ENCODE measurements at places on chromosomes 1 and 21.

GRCh38 chr1:34786521-34787325 is 5.7 kb downstream of the GJB3 start:
- DNase-seq: peak; percentile 59

DNA sequence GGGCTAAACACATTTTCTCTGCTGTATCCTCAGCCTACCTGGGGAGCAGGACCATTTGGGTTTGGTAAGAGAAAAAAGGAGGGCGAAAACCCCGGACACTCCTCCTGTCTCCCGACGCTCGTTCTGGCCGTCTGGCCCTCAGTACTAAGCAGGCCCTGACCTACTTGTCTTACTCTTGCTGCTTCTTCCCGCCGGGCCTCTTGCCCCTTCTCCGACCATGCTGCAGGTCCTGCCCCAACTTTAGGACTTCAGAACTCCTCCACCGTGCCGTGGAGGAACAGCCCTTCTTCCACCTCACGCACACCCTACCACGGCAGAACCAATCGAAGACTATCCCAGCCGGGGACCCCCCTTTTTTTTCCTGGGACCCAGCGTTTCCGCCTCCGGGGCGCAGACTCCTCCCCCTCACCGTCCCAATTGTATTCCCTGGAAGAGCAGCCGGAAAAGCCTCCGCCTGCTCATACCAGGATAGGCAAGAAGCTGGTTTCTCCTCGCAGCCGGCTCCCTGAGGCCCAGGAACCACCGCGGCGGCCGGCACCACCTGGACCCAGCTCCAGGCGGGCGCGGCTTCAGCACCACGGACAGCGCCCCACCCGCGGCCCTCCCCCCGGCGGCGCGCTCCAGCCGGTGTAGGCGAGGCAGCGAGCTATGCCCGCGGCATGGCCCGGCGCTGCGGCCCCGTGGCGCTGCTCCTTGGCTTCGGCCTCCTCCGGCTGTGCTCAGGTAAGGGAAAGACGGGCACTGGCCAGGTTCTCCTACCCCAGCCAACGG is at the start of gene CHRNB2:
TSS of gene CHRNB2 (plus strand) at position 393 of the 771 bp plus-strand sequence. CDS start at position 660, 267 bp downstream.
- peak; percentile 14 for DNase-seq

DNA sequence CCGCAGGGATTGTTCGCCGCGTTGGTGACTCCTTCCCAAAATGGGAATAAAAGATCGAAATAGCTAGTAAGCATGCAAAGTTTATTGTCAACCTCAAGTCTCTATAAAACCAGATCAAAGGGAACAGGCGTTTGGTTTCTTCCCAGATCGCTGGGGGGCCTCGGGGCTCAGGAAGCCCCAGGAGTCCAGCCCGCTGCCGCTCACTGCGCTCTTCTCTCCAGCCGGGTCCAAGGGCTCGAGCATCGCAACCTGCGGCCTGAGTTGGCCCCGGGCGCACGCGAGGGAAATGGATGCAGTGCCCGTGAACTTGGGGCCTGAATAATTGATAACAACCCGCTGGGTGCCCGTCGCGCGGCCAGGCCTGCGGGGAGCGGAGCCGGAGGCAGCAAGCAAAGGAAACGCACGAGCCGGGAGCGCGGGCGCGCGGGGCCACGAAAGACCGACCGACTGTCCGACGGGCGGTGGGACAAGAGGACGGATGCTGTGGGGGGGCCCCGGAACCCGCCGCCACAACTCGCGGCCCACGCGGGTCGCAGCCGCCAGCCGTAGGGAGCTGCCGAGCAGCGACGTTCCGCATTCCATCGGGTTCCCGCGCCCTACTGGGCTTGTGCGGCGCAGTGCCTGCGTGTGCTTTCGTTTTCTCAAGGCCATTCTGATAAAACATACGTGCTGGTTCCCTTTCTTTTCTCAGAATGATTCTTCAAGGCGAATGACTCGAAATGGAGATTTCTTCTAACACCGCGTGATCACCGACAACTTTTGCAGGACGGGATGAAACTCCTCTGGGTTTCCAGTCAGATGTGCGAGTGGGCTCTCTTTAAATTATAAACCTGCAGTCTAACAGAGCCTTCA is 14.0 kb upstream of the ALX3 start:
- no peak for DNase-seq

GRCh38 chr1:44071461-44071860 is 40.2 kb upstream of the SLC6A9 start:
- DNase-seq: no peak

DNA sequence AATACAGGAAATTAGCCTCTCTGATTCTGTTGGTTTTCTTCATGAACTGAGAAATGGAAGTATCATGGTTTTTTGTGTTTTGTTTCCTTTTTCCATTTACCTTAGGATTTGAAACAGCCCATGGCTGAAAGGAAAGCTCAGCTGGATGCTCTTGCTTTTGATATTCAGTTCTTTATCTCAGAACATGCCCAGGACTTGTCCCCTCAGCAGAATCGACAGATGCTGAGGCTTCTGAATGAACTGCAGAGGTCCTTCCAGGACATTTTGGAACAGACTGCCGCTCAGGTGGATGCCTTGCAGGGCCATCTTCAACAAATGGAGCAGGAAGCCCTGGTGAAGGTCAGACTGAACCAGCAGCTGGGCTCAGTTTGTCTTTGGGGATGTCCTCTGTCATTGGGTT is 142.4 kb downstream of the MACF1 start:
- DNase-seq: no peak

DNA sequence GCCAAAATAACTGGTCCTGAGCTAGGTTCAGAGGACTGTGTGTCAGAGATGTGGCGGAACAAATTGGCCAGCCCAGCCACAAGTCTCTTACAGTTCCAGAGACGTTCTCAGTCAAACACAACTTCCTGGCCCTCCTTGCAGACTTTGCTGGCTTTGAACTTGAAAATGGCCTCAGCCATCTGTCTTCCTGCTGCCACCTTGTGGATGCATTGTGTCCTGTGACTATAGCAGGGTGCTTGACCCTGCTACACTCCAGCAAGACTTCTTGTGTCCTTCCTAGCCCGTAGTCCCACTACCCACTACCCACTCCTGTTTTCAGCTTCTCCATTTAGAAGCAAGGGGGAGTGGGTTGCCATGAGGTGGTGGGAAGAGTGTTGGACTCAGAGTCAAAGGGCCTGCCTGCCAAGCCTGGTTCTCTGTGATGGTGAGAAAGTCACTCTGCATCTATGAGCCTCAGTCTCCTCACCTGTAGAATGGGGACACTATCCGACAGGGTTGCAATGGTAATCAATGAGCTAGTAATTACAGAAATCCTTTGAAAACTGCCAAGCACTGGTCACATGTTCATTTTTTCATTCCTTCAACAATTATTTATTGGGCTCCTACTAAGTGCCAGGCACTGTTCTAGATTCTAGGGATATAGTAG is 109.9 kb downstream of the IGSF21 start:
- no peak for DNase-seq

GRCh38 chr1:231241750-231242149 is 738 bp downstream of the GNPAT start:
- DNase-seq: no peak

DNA sequence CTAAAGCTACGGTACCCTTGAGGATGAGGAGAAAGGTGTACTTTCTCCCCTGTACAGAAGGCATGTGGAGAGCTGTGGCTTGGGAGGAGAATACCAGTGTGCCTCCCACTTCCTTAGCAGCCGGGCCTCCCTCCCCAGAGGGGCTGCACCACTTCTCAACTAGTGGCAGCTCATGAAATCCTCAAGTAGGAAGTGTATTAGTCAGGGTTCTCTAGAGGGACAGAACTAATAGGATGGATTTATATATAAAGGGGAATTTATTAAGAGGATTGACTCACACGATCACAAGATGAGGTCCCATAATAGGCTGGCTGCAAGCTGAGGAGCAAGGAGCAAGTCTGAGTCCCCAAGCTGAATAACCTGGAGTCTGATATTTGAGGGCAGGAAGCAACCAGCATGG is 53.1 kb upstream of the PPP2R5A start:
- no peak for DNase-seq

DNA sequence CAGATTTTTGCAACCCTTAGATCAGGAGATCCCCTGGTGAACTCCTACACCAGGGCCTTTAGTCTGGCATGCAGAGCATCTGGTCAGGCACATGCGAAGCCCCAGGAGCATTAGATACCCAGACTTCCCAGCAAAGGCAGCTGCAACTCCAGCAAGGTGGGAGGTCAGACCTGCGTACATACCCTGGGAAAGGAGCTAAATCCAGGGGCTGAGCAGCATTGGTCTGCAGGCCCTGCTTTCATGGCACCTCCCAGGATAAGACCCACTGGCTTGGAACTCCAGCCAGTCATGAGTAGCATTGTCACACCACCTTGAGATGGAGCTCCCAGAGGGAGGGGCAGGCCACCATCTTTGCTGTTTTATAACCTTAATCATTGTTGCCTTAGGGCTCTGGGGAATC is 92.3 kb downstream of the KCNT2 start:
- no peak for DNase-seq

DNA sequence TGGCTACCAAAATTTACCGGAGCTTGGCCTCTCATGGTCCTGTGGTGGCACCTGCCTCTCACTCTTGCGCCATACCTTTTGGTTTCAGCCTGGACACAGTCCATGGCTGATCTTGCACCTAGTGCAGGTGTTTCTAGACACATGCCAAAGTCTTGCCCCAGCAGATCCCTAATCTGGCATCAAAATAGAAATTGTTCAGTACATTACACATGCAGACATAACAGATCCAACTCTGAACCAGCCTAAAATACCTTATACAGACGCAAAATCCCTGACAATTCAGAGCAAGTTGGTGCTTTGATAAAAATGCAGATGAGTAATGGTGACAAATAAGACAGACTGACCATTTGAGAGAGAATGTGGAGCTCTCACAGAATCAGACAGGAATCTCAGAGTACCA is 44.1 kb downstream of the NGF start:
- no peak for DNase-seq

DNA sequence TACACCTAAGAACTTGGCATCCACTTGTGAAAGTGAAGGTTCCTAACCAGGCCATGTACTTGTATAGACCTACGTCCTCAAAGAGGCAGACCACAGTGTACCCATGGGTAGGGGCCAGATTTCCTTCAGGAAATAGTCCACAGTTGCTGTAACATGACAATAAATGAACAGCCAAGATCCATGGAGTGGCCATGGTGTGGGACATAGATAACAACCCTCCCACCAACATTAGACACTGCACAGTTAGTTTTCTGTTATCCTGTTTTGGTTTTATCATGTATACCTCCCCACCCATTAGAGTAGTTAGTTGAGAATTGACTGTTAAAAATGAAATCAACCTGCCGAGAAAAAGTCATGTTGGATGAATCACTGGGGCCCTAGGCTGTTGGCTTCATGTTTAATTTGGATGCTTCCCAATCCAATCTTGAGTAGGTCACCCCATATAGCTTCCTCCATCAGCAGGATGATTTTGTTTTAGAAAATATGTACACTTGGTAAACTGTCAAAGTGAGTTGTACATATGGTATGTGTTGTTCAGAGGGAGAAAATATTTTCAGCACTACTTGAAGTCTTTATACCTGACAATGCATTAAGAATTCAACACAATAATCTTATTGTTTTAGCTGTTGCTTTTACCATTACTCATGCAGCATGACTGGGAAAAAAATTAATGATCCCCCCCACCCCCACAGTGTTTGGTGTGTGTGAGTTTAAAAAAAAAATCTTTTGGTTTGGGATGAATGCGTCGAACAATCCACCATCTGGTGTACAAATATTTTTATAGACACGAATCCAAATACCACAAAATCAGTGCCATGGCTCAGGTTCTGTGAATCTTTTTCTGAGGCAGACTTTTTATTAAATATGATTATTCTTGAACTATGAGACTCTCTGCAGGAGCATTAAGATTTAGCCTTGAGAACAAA is 88.3 kb upstream of the ARHGAP29 start:
- DNase-seq: no peak

DNA sequence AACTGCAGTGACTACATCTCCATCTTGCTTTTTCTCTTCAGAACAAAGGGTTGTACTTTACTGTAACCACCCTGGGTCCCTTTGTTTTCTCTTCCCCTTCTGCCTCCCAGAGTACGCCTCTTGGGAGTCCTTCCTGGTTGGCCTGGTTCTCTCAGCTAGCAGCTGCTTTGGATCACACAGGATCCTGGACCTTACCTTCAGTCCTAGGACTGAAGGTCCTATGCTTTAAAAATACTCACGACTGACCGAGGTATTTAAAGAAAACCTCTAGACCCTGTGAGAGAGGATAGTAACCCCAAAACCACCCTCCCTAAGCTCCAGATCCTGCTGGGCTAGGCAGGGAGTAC is 4.8 kb downstream of the TRIM45 start:
- DNase-seq: no peak

DNA sequence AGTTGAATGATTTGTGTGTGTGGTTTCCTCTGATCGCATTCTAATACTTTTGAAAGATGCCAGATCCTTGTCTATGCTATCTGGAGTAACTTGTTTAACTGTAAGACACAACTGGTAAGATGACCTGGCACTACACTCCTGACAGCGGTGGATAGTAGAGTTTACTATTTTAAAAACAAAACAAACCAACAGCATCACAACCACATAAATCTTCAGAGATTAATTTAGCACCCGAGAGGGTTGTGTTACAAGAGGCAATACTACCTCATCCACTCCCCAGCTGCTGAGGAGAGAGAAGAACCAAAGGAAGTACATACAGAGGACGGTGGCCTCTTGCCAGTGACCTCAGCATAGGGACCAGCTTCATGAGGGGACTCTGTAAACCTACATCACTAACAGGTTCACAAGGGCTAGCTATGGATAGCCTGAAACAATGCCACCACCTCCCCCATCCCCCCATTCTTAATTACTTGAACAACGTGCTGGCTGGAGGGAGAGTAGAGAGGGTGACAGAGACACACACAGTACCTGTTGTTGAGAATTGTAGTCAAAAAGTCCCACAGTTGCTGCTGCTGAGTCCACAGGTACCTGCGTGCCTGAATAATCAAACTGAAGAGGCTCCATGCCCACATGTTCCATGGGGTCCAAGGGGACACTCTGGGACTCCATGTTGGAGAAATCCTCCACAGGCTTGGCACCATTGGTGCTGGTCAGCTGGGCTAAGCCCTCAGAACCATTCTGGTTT is 73.5 kb downstream of the PUM1 start:
- DNase-seq: no peak

- no peak for DNase-seq
Observed at GRCh38 chr1:183138301-183138700, 47.8 kb upstream of the LAMC2 start.

DNA sequence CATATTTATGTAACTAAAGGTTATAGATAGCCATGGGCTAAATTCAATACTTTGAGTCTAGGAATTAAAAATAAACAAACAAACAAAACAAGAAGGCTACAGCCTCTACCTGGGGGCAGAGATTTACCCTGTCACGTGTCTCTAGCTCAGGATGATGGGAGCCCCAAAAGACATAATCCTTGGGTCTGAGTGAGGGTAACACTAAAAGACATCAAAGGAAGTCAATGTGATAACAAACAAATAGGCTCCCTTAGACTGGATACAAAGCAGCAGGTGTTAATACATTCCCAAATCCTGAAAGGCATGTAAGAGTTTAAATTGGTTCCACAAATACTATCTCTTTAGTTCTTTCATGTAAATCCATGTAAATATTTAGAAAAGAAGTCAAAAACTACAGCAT is 10.7 kb downstream of the MYSM1 start:
- no peak for DNase-seq

DNA sequence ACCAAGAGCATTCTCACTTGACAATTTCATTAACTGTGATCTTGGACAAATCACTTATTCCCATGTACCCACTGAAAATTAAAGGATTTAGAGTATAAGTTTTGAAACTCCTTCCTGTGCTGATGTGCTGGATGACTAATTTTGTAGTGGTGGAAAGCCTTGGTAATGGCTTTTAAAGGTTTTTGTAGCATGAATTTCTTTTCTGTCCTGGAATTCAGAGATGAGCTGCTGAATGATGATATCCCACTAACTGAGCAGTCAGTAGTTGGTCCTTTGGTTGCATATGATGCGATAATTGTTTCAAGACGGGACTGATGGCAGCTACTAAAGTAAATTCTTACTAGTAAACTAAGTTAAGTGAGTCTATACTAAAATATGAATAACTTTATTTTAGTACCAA is 5.2 kb downstream of the RPL5 start:
- DNase-seq: no peak

All from NCI-H2029 treated with DMSO at 0.1 percent for 48 hours (cell line).